ENCODE measurements at places on chromosomes 12 and 14.

GRCh38 chr12:26112232-26112631 is 12.6 kb downstream of the BHLHE41 start:
- DNase-seq = no peak

DNA sequence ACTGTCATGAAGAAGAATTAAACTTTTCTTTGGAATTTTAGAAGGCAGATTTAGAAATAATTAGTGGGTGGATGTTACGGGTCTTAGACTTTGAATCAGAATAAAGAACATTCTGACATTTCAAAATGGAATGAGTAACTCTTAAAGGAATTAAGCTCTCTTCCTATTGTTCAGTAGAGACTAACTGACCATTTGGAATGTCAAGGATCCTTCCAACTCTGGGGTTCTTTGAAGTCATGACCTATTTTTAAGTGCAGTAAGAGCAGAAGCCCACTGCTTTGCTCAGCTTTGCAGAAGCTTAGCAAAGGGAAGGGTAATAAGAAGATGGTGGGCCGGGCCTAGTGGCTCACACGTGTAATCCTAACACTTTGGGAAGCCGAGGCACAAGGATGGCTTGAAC is 4.0 kb downstream of the CHURC1 start:
- DNase-seq = no peak

- no peak for DNase-seq
Measured at GRCh38 chr12:1703771-1704722, 13.2 kb downstream of the ADIPOR2 start.

DNA sequence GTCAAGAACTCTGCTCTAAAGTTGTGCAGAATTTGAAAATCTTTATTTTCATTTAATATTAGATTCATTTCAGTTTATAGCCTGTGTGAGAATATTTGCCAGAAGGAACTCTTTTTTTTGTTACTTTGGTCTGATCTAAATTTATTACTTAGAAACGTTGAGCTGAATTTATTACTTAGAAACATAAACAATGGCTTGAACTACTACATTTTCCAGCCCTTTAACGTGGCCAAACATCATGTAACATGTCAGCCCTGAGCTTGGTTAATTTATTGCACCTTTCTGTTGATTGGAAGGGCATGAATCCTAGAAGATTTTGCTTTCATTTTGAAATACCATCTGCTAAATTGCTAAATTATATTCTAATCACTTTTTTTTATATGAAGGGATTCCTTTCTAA is 241.4 kb downstream of the TMEM117 start:
- no peak for DNase-seq

- DNase-seq = no peak
Measured at GRCh38 chr12:6635856-6636531, at the start of gene LPAR5. LPAR5 (minus strand) TSS chr12:6635959; CDS start chr12:6621248, 14,711 bp downstream.

DNA sequence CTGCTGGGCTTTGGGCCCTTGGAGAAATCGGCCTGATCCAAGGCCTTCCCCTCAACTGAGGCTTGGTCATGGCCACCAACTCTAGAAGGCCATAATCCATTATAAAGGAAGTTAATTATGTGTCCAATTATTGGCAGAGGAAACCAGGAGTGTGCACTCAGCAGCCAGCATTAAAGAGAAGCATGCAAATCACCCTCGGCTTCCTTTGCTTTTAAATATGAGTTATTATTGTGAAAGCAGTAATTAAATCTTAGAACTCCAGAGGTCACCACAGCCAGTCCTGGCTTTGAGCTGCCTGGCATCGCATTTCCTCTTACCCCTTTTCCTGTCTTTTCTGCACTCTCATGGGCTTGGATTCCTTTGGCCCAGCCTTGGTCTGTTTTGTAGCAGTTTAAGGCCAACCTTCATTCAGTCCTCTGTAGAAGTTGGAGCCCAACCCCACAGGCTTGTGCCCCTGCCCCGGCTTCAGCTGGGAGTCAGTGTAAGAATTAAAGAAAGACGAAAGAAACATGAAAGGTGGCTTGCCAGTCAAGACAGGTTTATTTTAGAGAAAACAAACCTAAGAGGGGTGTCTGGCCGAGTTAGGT is 14.7 kb upstream of the KRT86 start:
- DNase-seq = no peak

DNA sequence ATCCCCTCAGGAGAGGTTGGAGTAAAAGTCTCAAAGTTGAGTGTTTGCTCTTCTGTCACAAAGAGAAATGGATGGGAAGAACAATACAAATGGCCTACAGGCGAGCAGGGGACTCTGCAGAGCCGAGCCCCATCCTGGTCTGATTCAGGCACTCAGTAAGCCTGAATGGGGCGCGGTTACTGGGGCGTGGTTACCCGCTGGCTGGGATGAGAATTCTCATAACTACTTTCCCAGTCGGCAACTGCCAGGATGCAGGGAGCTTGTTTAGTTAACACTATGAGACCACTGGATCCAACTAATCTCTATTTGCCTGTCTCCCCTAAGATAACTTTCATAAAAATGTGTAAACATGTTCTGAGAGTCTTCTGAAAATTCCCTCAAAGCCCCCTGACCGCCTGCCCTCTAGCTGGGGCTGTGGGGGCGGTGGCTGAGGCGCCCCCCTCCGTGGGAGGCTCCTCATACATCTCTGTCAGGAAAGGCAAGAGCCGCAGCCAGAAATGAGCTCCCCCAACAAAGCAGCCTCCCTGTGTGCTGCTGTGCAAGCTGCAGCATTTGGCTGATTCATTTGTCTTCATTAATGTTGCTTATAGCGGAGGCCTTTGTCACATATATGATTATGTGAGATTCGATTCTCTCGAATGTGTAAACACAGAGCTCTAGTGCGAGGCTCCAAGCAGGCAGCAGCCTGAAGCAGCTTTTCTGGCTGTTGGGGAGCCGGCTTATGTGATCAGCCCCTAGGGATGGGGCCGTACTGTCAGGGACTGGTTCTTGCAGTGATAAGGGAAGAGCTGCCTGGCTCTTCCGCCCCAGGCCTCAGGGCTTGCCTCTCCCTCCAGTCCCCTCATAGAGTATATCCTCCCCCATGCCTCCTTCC is 126.1 kb upstream of the ARHGAP5 start:
- DNase-seq = peak; percentile 87

DNA sequence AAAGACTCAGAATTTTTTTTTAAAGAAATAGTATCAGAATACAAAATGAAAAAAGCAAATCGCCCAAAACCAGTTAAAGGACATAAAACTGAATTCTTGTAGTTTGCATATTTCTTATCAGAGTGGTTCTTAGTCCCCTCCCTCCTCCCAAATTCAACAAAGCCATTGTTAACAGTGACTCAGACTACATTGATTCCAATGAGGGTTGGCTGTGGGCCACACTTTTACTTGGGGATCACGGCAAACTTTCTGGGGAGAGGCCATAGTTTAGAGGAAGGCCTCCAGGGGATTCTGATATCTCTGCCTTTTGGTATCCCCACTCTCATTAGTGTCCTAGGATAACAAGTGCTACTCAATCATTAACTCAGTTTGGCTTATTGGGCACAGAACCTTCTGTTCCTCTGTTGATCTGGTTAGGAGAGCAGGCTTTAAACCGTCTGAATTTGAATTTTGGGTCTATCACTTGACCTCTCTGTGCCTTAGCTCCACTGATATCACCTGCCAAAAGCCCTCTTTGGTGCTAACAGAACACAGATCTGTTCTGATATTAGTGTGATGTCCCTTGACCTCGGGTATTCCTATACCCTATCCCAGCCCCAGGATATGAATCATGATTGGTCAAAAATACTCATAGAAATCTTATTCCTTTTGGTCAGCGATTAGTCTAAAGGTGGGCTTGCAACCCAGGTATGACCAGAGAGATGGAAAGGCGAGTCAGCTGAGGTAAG is 45.2 kb upstream of the APPL2 start:
- DNase-seq = no peak

Data from HAP-1 (cell line).